Stimulated activated CD4-positive, alpha-beta T cell treated with anti-CD3 and anti-CD28 coated beads, Interleukin-4, amount 100 ng/mL, for 1 hour (primary cell): ENCODE measurements at places on chromosomes 12 and 14.

DNA sequence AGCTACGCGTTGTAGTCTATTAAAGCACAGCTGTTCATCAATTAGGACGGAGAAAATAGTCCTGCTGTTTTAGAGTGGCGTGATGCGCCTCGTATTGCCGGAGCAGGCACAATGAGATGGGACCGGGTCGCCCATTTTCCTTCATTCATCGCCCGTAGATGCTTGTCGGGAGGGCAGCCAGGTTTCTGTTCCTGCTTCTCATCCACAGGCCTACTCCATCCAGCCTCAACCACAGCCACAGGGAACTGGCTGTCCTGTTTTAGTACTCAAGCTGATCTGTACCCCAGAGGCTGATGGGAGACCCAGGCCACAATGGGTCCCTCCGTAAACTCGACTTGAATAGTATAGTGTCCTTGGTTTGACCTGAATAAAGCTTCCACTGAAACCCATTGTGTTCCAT, 264.0 kb downstream of the VRK1 start:
- DNase-seq: no peak

GRCh38 chr12:43551971-43552559, at the start of gene ADAMTS20:
ADAMTS20 (minus strand) TSS chr12:43552203; CDS start chr12:43551921, 282 bp downstream.
- no peak for DNase-seq

DNA sequence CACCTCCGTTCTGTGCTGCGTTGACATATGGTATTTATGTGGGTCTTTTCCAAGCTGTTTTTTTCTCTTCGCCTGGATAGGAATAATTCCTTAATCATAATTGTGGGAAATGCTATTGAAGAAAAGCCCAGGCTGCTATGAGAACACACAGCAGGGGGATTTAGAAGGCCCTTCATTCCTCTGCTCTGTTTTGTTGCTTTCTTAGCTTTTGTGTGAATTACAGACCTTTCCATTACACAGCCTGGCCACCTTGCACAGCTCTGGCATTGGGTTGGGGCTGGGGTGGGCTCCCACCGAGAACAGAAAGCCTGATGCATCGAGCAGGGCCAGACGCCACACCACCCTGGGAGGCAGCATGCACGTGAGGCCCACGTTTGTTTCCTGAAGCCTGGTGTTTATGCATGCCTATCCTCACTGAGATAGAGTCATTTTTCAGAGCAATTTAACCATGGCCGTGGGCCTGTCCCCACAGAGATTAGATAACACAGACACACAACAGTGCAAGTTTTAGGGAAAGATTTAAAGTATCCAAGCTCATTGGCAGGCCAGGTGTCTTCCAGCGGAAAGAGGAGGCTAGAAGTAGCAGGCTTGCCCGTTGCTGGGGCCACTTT, 287.6 kb upstream of the PWP1 start:
- DNase-seq: no peak

DNA sequence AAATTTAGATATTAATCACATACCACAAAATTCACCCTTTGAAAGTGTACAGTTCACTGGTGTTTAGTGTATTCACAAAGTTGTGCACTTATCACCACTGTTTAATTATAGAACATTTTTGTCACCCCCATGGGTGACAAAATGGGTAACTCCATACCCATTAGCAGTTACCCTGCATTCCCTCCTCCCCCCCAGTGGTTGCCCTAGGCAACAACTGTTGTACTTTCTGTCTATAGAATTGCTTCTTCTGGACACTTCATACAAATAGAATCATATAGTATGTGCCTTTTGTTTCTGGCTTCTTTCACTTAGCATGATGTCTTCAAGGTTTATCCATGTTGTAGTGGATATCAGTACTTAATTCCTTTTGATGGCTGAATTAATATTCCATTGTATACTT, 52.7 kb downstream of the FBXO34 start:
- DNase-seq: no peak

DNA sequence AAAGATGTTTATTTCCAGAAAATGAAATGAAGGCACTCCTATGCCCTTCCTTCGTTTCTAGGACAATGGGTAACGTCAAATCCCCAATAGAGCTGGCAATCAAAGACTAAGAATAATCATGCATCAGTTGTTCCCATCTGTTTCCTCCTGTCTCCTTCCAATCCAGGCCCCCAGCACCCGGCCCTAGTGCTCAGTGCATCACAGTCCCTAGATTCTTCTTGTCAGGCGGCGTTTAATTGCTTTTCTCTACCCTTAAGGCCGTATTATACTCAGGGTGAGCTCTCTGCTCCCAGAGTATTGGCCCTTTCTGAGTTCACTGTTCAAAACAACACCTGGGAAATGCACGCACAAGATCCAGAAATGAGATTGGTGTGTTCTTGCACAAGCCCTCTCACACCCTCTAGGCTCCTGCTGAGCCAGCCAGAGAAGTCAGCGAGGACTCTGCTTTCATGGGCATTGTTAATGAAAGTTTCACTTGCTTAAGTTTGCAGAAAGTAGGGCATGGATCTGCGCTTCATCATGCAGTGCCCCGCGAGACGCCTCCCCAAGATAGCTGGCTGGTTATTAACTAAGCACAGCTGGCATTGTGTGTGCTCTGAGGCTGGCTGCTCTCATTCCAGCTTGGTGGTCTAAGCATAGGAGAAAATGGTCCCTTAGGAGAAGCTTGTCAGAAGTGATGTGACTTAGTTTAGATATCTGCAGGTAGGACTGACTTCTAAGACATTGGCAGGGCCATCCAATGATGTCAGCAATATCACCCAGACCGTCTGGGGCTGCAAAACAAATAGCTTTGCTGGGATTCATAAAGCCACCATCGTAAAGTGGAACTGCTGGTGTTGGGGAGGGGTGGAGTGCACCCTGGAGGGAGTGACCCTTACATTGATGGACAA, 28.7 kb downstream of the CRACR2A start:
- DNase-seq: no peak

DNA sequence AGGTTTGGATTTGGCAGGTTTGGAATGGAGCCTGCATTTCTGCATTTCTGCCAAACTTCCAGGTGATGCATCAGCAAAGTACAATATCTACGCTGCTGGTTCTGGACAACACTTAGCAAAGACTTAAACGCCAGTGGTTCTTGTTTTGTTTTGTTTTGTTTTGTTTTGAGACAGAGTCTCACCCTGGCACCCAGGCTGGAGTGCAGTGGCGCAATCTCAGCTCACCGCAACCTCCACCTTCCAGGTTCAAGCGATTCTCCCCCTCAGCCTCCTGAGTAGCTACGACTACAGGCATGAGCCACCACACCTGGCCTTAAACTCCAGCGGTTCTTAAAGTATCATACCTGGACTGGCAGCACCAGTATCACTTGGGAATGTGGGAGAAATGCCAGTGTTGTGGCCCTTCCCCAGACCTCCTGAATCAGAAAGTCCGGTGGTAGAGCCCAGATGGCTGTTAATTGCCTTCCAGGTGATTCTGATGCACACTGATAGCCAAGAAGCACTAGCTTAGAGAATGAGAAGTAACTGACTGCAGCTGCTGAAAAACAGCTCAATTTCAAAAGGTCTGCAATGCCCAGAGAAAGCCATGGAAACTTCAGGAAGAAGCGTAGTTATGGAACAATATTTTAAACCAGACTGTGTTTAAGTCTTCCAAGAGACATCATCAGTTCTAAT, 114.8 kb upstream of the FOXN3 start:
- DNase-seq: no peak

GRCh38 chr12:42504049-42504448, 85.5 kb downstream of the PRICKLE1 start:
- DNase-seq: no peak

GRCh38 chr12:3132636-3133404, 55.6 kb downstream of the TSPAN9 start:
- no peak for DNase-seq

DNA sequence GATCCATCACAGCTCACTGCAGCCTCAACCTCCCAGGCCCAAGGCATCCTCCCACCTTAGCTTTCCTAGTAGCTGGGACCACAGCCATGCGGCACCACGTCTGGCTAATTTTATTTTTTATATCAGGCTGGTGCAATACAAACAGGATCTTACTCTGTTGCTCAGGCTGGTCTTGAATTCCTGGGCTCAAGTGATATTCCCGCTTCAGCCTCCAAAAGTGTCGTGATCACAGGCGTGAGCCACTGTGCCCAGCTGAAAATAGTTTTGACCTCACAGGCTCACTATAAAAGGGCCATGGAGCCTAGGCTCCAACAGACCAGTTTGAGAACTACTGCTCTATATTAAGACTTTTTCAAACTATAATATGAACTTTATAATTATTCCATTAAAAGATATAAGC, 37.3 kb downstream of the SNX6 start:
- DNase-seq: no peak

GRCh38 chr12:110403976-110404682, 621 bp upstream of the ANAPC7 start:
- peak; percentile 78 for DNase-seq

DNA sequence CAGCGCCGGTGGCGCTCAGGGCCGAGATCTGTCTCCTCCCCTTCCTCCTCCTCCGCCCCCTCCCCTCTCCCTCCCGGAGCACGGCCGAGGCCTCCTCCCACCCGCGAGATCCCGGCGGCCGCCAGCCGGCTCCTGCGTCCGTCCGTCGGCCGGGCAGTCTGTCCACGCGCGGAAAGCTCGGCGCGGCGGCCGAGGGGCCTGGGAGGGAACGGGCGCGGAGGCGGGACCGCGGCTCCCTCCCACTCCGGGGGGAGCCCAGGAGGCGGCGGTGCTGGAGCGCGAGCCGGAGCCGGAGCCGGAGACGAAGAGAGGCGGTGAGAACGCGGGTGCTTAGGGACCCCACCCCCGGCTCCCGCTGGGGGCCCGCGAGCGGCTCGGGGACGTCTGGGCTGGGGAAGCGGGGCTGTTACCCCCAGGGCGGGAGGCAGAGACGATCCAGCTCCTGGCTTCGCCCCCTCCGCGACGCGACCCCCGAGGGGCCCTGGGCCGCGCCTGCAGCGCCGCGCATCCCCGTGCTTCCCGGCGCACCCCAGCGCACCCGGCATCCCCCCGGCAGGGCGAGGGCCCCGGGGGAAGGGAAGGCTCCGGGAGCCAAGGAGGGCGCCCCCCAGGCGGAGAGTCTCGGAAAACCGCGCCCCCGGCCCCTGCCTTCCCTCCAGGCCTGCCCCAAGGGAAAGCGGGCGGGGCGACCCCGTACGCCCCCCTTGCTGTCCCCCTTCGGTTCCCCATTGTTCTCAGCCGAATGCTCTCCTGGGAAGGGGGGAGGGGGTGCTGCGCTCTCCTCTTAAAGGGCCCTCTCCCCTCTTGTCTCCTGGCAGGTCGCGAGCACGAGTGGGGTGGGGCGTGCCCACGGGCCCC, at the start of gene DTX1:
Gene DTX1 (plus strand): TSS at position 100 of the 858 bp plus-strand sequence. CDS start 1,463 bp downstream, outside the sequence.
- DNase-seq: peak; percentile 54

- no peak for DNase-seq
These were observed 545 bp upstream of the GALNT9 start for GRCh38 chr12:132329720-132330548.

DNA sequence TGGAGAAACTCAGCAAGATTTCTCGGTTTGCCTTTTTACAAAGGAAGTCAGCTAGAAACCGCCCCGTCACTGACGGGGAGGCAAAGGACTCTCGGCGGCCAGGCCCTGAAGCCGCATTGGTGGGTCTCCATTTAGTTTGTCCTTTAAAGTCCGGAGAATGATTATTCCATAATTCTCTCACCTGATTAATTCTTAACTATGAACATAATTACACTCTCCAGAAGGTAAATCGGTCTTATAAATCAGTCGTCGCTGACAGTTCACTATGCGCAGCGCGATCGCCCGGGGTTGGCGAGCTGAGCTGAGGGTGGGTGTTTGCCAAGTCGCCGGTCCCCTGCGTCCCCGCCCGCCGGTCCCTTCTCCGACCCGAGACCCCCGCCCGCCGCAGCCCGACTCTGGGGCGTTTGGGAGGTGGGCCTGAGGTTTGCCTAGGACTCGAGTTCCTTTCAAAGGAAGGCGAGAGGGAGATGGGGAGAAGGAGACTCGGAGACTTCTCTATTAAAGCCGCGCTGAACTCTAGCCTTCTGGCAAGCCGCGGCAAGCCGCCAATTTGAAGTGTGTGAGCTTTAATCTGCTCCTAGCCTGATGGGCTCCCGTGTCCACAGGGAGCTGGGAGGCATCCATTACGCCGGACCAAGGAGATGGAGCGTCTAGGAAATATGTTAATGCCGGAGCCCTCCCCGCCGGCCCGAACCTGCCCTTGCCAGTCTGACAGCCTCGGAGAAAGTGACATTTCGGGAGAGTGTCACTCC, 392.9 kb downstream of the NOVA1 start:
- DNase-seq: no peak

- DNase-seq: no peak
These were observed 36.8 kb downstream of the DEGS2 start for GRCh38 chr14:100122481-100123223.

DNA sequence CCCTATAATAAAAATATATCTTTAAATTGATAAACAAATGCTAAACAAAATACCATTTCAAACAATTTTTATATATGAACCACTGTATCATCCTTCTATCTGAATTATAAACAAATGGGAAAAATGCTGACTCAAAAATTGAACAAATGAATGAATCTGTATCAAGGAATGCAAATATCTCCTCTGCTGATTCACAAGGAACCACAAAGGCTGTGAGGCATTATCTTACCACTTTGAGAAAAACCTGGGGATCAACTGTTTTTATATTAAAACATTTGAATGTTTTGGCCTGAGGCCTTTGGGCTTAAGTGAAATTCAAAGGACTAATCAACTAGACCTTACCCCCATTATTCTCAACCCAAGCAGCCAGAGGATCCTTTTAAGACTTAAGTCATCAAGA, 86.3 kb downstream of the EML5 start:
- no peak for DNase-seq

DNA sequence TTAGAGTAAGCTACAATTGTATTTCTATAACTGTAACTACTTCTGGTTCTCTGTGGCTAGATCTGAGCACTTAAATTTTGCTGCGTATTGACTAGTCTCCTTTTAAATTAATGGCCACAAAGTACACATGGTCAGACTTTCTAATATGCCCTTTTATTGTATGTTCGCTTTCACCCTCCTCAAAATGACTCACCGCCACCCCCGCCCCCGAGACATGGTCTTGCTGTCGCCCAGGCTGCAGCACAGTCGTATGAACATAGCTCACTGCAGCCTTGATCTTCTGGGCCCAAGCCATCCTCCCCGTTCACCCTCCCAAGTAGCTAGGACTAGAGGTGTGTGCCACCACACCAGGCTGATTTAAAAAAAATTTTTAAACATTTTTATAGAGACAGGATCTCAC, 11.8 kb downstream of the MTERF2 start:
- DNase-seq: no peak

DNA sequence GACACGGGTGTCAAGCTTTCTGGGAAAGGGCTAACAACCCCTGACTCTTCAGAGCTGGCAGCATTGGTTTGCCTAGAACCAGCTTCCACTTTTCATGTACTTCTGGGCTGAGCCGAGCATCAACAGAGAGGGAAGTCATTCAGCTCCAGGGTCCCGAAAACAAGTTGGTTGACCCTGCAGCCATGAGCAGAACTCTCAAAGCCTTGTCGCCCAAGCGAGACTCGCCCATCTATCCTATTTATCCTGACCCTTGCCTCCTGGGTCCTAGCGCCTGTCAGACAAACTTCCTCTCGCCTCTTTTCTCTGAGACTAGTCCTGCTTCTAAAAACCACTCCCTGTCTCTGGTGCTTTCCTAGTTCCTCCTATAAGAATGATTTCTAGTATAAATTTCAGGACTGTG, 47.9 kb downstream of the ASCL4 start:
- no peak for DNase-seq

- DNase-seq: no peak
These were observed 6.9 kb upstream of the DNM1L start for GRCh38 chr12:32671930-32672780.
